ENCODE measurements at places on chromosomes 3 and 15.

- no peak for DNase-seq
These were observed 177.5 kb downstream of the SUCNR1 start for GRCh38 chr3:152050903-152051302.

- no peak for DNase-seq
These were observed 517 bp downstream of the FBN1 start for GRCh38 chr15:48644827-48645557.

DNA sequence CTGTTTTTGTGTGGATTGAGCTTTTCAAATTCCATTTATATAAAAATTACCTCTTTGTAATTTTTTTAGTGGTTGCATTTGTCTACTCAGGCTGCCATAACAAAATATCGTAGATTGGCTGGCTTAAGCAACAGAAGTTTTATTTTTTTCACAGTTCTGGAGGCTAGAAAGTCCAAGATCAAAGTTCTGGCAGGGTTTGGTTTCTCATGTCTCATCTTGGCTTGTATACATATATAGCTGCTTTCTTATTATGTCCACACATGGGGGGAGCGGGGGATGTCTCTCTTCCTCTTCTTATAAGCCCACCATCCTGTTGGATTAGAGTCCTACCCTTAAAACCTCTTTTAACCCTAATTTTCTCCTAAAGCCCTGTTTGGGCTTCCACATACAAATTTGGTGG is 28.5 kb downstream of the MGA start:
- DNase-seq: no peak

- DNase-seq: no peak
These were observed 213.9 kb upstream of the UMPS start for GRCh38 chr3:124516333-124516732.

GRCh38 chr3:160587105-160587504 is 21.7 kb upstream of the KPNA4 start:
- DNase-seq: no peak

All from stimulated activated CD8-positive, alpha-beta memory T cell treated with anti-CD3 and anti-CD28 coated beads, Interleukin-15, amount 100 ng/mL, for 48 hours (primary cell).